ENCODE measurements at places on chromosomes 4 and X. TPM values are rescaled to one million over a fixed set of nuclear protein-coding genes. Genes with fewer than 3 reads are reported as not detected.
A peak's percentile ranks its signal among the peaks of the same experiment; 100 is the strongest.

The ING2 gene
- total RNA-seq = 6.6 TPM

- DNase-seq = no peak
Measured at GRCh38 chr4:148814030-148814429, 371.8 kb upstream of the NR3C2 start.

The LRCH2 gene
- total RNA-seq = 16.5 TPM

The FAM236C gene
- total RNA-seq = not detected

GRCh38 chrX:112662559-112663427 is 16.9 kb downstream of the LHFPL1 start:
- no peak for DNase-seq

DNA sequence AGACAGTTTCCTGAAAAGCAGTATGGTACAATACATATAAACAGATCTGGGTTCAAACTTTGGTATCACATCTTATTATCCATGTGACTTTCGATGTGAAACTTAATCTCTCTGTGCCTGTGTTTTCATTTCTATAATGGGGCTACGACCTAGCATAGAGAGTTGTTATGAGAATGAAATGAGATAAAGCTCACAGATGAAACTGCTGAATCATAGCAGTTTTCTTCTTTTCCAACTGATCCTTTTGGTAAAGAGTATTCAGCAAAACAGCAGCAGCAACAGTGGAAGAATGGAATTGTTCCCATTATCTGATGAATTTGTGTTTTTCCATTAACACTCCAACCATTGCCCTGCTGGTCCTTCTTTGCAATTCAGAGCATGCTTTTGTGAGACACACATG is 16.3 kb downstream of the AMBN start:
- no peak for DNase-seq

- DNase-seq = no peak
Measured at GRCh38 chrX:23902419-23902818, 5.3 kb downstream of the APOO start.

GRCh38 chr4:62030958-62031357 is 830.8 kb downstream of the ADGRL3 start:
- no peak for DNase-seq

- DNase-seq = no peak
Measured at GRCh38 chr4:42329421-42329820, 67.9 kb upstream of the SHISA3 start.

- DNase-seq = no peak
Measured at GRCh38 chr4:120177603-120178002, 111.0 kb upstream of the MAD2L1 start.

DNA sequence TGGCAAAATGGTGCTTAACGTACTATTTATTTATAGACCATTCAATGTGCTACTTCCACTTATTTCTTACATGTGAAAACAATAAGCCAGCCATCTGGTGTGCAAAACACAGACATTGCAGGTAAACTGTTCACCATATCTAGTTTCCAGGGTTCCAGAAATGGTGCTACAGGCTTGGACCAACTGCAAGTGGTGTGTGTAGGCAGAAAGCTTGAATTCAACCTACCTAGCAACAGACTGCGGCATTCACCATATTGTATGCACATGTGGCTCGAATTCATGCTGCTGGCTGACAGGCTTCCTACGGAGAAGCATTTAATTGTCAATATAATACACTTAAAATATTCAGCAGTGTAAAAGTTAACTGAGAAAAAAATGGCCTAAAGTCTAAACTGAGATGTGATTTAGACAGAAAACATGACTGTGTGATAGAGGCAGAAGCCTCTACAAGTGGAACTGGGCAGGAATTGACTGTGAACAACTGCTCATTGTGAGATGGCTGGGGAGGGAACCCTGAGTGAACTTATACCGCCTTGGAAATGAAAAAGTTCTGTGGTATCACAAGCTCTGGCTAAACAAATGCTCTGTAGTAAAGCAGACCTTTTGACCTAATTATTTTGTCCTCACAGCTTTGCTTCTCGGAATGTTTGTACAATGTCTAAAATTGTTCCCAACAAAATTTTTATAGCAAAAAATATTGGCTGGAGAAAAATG is 434.7 kb downstream of the GRIA2 start:
- no peak for DNase-seq

The TMPRSS11A gene
- not detected for total RNA-seq

DNA sequence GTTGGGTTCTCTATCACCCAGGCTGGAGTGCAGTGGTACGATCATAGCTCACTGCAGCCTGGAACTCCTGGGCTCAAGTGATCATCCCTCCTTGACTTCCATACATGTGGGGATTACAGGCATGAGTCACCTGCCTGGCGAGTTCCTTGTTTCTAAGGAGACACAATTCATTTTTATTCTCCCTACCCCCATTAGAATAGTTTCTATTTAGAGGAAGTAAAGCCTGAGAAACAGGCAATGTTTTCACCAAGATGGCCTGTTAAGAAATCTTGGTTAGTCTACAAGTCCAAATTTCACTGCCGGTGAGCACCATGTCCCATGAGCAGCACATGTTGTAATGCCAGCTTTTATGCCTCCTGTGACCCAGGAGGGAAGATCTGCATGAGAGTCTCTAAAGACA is 5.7 kb downstream of the CYBB start:
- DNase-seq = no peak

DNA sequence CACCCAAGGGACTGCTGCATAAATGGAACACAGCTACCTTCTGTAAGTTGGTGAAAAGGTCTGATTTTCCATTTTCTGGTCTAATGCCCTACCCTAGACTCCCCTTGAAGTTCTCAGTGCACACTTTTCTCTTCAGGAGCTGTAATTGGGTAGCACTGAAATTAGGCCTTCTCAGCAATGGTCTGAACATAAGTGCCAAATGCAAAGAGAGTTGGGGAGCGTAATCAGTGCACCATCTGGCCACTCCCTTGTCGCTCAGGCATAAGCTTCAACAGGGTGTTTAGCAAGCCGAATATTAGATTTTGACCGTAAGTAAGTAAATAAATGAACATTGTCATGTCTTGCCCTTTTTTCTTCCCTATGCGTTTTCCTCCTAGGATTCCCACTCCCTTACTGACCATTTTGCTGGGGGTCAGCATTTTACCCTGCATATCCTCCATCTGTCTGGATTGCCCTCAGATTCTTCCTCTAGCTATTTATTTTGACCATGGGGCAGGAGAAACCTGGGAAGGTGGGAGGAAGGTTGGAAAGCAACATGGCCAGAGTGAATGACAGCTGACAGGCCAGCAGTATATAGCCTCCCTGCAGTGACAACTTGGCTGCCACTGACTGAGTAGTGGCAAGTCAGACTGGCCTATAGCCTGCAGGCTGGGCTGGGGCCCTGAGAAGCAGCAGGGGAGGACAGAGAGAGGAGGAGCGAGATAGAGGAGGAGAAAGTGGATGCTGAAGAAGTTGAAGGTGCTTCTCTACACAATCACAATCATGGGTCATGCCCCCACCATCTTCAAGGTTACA is 2.7 kb downstream of the NHSL2 start:
- no peak for DNase-seq

DNA sequence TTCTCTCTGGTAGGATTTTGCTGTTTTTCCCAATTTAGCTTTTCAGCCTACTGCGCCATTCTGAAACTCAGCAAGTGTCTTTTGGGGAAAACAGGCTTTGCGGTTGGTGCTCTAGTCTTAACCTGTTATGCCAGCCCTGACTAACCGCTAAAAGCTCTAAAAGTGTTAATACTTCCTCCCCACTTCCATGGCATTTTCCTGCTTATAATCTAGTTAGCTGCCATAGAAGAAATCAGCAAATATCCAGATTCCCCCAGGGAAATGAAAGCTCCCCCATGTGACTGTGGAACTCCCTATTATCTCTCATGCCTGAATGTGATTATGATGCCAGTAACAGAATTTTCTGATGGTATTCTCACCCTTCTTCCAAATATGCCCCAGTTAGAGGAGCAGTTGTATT is 28.7 kb upstream of the GYPA start:
- no peak for DNase-seq

The ADGRG4 gene
- total RNA-seq = 2.0 TPM

The FAT4 gene
- 12.6 TPM for total RNA-seq

DNA sequence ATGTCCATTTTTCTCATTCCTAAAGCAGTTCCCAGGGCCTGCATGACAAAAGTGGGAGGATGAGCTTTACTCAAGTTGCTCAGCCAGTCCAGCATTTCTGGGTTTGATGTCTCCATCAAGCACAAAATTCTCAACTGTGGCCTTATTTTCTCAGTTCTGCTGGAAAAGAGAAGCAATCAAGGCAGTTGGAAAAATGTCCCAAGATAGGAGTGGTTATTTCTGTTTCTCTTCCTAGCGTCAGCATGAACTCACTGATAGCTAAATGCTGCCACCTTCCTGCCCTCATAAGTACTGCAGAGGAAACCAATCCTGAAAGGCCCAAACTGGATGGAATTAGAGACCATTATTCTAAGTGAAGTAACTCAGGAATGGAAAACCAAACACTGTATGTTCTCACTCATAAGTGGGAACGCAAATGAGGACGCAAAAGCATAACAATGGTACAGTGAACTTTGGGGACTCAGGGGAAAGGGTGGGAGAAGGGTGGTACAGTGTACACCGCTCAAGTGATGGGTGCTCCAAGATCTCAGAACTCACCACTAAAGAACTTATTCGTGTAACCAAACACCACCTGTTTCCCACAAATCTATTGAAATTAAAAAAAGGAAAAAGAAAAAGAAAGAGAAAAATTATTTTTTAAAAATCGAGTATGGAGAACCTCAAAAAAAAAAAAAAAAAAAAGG is 29.6 kb downstream of the ADH7 start:
- peak; percentile 83 for DNase-seq

DNA sequence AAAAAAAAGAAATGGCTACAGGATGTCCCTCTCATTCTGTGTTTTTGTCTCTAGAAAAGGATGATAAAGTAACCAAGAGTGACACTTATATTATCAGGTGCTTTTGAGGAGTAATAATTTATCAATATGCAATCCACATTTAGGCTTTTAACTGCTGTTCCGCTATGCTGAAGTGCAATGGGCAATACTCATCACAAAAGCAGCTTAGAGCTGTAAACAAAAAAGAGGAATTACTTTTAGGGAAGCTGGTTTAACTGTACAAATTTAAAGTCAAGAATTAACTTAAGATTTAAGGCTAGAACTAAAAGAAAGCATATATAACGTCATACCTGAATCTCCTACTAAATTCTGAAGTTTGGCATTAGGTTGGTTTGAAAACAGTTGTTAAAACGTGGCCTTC is 93.5 kb upstream of the DDX3X start:
- no peak for DNase-seq

- no peak for DNase-seq
Measured at GRCh38 chrX:40757058-40757457, 21.7 kb upstream of the MED14 start.

- DNase-seq = no peak
Measured at GRCh38 chr4:171629182-171629581, 184.0 kb upstream of the GALNTL6 start.

DNA sequence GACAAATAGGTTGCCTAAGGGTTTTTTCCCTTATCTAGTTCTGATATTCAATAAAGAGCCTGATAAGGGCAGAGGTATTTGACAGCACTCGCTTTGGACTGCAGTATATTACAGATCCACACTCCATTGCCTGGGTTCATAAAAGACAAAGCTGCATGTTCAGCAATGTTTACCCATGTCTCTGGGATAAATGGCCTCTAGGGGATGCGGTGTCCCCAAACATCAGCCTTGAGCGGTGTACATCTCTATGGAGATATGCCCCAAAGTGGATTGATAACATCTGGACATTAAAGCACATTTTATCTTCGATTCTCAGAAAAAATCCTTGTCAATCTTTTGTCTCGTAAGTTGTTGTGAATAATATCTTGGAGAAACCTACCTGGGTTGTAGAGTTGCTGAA is 660.8 kb upstream of the AADAT start:
- DNase-seq = no peak

The CENPE gene
- 15.2 TPM for total RNA-seq

GRCh38 chr4:80125252-80126177 is 52.5 kb upstream of the ANTXR2 start:
- no peak for DNase-seq

The LRAT gene
- total RNA-seq = not detected

GRCh38 chrX:131894995-131895394 is 128.1 kb upstream of the STK26 start:
- DNase-seq = no peak

The SSX4B gene
- total RNA-seq = not detected

- no peak for DNase-seq
Measured at GRCh38 chrX:47637546-47638195, 7.9 kb upstream of the CFP start.
